Fibroblast of lung (primary cell): ENCODE measurements at places on chromosomes 13 and 19. TPM values are rescaled to one million over a fixed set of nuclear protein-coding genes. Genes with fewer than 3 reads are reported as not detected.

- DNase-seq, result no peak
- H3K27ac ChIP-seq, result no peak overlapping the region
- no peaks in the 10 kb centered on the region for H3K36me3 ChIP-seq
- no peaks in the 10 kb centered on the region for H3K4me1 ChIP-seq
- no peaks in the 10 kb centered on the region for H3K27me3 ChIP-seq
- no peak overlapping the region for H3K4me3 ChIP-seq
These were observed 16.1 kb upstream of the TLE2 start for GRCh38 chr19:3045191-3045590.

GRCh38 chr13:85663856-85664255, 135.4 kb downstream of the SLITRK6 start:
- no peak overlapping the region for H3K27ac ChIP-seq
- no peak for DNase-seq
- no peaks in the 10 kb centered on the region for H3K36me3 ChIP-seq
- no peak overlapping the region for H3K4me3 ChIP-seq
- H3K27me3 ChIP-seq, result no peaks in the 10 kb centered on the region
- no peaks in the 10 kb centered on the region for H3K4me1 ChIP-seq

- no peak for DNase-seq
- H3K36me3 ChIP-seq, result no peaks in the 10 kb centered on the region
- no peaks in the 10 kb centered on the region for H3K4me1 ChIP-seq
- no peak overlapping the region for H3K4me3 ChIP-seq
- peaks cover under 1% of the 10 kb centered on the region for H3K27me3 ChIP-seq
These were observed 5.5 kb upstream of the SERTM1 start for GRCh38 chr13:36668316-36668715.

The CEBPA gene
- total RNA-seq, result 0.17 and 0.51 TPM in 2 replicates

The SIAH3 gene
- total RNA-seq, result not detected in 2 replicates

The CFD gene
- total RNA-seq, result 18.8 and 206 TPM in 2 replicates

GRCh38 chr19:49861541-49862378, 5.6 kb downstream of the PNKP start:
- H3K27me3 ChIP-seq, result no peaks in the 10 kb centered on the region
- H3K36me3 ChIP-seq, result peaks cover 51% of the 10 kb centered on the region
- no peak overlapping the region for H3K4me3 ChIP-seq
- H3K4me1 ChIP-seq, result peaks cover 16% of the 10 kb centered on the region
- no peak for DNase-seq
- H3K27ac ChIP-seq, result no peak overlapping the region
